A549 treated with dexamethasone at 1 μM for 4 hours (cell line): ENCODE measurements at places on chromosomes 6 and 20. TPM values are rescaled to one million over a fixed set of nuclear protein-coding genes. Genes with fewer than 3 reads are reported as not detected.

Gene PPP1R3G
- total RNA-seq, result 1.5 to 2.3 TPM (median 2.0 TPM) in 5 replicates

Gene HACE1
- 2.4 to 3.2 TPM (median 2.8 TPM) in 5 replicates for total RNA-seq

Gene MRPS18A
- total RNA-seq, result 47.9 to 55.2 TPM (median 51.5 TPM) in 5 replicates

Gene HLA-DQB1
- not detected in 5 replicates for total RNA-seq

Gene SLC22A7
- total RNA-seq, result not detected in 5 replicates
